ENCODE measurements at places on chromosomes 6 and 20.

GRCh38 chr6:27138837-27139755 lies 108.4 kb upstream of the PRSS16 start:
- peak; percentile 41 for DNase-seq

DNA sequence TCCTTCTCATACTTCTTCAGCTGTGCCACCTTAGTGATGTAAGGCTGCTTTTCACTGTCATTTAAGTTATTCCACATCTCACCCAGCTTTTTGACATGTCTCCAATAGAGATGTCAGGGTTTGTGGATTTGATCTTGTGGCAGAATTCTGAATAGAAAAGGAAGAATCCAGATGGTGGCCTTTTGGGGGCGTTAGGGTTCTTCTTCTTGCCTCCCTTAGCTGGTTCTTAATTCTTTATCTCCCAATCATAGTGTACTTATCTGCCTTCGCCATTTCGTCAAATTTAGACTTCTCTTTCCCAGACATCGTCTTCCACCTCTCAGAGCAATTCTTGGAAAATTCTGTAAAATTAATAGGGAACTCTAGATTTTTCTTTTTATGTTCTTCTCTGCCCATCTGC lies 422.9 kb downstream of the GJA1 start:
- no peak for DNase-seq

DNA sequence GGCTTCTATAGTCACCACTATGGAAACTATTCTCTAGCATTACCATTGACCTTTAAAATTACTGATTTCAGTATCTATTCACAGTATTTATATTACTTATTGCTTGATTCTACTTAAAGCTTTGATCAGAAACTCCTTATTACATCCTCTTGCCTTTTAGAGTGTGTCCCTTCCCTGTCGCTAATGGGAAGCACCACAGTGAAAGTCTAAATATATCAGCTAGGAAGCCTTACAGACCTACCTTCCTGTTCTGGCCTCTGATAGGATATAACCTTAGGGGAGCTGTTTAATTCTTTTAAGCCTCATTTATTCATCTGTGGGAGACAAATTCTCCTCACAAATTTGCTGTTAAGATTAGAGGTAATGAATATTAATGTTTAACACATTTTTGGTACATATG lies 122.7 kb downstream of the ADGRB3 start:
- DNase-seq: no peak

- DNase-seq: no peak
These were observed 24.5 kb upstream of the RPP40 start for GRCh38 chr6:5028301-5028700.

GRCh38 chr6:12081771-12082170 lies 69.7 kb downstream of the HIVEP1 start:
- DNase-seq: no peak

GRCh38 chr6:69775585-69775849 lies 21.3 kb downstream of the LMBRD1 start:
- no peak for DNase-seq

- DNase-seq: no peak
These were observed 567 bp downstream of the HS3ST5 start for GRCh38 chr6:114342086-114342825.

DNA sequence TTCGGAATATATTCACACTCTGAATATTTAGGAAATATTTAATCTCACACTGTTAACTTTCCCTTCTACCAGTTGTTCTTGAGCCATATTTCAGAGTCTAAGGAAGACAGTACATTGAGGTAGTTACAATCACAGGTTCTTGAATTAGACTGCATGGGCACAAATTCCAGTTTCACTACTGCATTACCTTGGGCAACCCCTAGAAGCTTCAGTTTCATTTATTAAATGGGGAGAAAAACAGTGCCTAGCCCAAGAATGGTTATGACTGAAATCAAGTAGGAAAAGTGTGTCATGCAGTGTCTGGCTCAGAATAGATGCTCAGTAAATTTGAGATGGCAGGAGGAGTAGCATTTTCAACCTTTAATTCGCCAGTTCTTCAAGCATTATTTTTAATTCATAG lies 124.5 kb upstream of the SAMD5 start:
- no peak for DNase-seq

GRCh38 chr6:125922322-125922860 lies 34.2 kb upstream of the HINT3 start:
- no peak for DNase-seq

GRCh38 chr6:156420172-156420993 lies 356.8 kb upstream of the ARID1B start:
- DNase-seq: no peak

GRCh38 chr6:68572525-68572924 lies 62.6 kb upstream of the ADGRB3 start:
- no peak for DNase-seq

DNA sequence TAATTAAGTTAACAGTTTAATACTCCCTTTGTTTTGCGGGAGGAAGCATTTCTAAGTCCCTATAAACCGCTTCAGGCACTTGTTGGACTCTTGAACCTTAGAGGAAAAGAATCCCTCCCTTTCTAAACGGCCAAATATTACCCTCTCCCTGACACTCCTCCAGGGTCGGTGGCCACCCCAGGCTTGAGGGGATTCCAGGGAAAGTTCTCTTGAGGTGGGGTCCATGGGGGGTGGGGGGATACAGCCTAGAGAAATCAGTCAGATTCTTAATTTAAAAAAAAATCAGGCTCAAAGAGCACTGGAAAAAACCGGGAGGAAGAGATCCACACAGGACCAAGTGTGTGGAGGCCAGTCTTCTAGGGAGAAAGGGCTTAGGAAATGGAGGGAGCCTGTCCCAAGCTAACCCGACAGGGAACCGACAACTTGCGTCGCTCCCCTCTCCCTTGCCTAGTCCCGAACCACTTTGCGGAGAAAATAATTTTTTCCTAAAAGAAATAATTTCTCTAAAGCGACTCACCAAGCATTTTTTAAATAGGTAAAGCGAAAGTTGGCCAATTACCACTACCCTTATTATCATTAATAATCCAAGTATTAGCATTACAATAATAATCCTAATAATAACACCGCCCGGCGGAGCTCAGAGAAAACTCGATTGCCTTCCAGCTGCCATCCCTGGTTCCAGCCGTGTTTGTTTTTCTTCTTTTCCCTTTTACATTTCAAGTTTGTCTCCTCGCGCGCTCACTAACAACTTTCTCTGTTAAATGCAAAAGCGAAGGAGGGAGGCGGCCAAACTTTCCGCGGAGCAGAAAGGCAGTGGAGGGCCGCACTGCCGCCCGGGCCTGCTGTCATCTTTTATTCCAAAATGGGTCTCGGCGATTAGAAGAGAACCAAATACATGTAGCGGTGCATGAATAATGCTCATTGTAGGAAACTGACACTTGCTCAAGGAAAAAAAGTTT lies 4.8 kb downstream of the NR2E1 start:
- no peak for DNase-seq

DNA sequence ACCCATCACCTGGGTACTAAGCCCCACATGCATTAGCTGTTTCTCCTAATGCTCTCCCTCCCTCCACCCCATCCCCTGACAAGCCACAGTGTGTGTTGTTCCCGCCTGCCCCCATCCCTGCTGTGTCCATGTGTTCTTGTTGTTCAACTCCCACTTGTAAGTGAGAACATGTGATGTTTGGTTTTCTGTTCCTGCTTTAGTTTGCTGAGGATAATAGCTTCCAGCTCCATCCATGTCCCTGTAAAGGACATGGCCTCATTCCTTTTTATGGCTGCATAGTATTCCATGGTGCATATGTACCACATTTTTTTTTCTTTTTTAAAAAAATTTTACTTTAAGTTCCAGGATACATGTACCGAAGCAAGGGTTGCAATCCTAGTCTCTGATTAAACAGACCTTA lies 76.7 kb downstream of the RNF217 start:
- no peak for DNase-seq

- DNase-seq: no peak
These were observed 636.6 kb upstream of the MAN1A1 start for GRCh38 chr6:119985952-119986736.

DNA sequence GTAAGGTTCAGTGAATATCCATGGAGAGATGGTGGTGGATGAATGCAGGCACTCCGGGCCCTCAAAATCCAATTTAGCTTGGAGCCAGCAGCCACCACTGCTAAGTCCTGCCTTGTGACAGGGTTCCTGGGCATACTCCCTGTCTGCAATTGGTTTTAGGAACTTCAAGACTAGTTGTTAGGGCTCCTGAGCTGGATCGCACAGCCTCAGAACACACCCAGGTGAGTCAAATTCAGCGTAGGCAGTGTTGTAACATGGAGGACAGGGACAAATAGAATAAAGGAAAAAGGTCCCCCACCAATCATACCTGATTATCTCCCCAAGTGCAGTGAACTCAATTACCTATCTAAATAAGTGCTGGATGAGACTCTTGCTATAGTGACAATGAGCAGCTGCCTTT lies 74.6 kb downstream of the PERP start:
- DNase-seq: no peak

- no peak for DNase-seq
These were observed 192.6 kb downstream of the NRN1 start for GRCh38 chr6:5814116-5814515.

DNA sequence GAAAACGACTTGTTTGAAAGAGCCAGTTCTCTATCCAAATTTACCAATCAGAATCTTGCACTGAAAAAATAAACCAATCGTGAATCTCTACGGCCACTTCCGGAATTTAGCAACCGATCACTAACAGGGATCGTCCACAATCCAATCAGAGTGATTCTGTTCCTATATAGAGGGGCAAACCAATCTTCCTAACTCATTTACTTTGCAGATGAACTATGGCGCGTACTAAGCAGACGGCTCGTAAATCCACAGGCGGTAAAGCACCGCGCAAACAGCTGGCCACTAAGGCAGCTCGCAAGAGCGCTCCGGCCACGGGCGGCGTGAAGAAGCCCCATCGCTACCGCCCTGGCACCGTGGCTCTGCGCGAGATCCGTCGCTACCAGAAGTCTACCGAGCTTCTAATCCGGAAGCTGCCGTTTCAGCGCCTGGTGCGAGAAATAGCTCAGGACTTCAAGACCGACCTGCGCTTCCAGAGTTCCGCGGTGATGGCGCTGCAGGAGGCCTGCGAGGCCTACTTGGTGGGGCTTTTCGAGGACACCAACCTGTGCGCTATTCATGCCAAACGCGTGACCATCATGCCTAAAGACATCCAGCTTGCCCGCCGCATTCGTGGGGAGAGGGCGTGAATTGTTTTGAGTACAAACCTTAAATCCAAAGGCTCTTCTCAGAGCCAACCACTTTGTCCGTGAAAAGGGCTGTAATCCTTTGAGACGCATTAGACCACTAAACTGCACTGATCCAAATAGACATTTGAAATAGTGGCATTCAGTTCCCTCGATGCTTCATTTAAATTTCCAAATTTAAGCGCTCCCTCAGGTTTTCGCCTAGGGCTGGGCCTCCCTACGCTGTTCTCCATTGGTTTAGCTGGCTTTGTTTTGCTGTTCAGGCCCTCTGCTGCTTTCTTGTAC lies 138.0 kb downstream of the HFE start:
- DNase-seq: no peak

DNA sequence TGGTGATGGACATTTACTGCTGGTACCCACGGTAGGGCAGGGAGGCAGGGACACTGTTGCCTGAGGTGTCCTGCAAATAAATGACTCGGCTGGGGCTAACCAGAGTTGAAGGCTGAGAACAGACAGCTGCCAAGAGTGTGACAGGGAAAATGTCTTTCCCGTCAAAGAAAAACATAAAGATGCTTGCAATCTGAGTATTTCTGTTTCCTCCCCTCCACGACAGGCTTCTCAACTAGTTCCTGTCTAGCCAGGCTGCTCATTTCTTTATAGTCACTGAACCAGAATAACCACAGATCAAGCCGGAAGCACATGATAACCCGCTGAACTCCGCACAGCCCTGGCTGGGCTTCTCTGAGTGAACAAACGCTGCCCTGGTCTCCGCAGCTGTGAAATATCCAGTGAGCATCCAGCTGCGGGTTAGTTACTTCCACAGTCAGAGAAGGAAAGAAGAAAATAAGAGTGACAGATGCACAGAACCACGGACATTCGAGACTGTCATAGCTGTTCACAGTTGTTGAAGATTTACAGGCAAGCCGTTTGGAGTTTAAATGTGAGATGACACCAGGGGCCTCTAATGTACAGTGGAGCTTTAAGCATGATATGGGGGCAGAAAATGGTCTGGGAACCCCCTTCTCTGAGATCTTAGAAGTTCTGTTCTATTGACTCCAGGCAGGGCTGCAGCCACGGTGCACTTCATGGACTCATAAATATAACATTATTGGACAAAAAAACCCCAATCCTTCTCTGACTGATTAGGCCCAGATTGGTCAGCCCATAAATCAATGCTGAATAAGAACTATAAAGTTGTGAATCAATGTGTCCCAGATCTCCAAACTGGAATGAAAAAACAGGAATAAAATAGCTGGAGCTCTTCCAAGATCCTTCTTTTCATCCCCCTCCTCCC lies 299.9 kb upstream of the SUPT3H start:
- no peak for DNase-seq

DNA sequence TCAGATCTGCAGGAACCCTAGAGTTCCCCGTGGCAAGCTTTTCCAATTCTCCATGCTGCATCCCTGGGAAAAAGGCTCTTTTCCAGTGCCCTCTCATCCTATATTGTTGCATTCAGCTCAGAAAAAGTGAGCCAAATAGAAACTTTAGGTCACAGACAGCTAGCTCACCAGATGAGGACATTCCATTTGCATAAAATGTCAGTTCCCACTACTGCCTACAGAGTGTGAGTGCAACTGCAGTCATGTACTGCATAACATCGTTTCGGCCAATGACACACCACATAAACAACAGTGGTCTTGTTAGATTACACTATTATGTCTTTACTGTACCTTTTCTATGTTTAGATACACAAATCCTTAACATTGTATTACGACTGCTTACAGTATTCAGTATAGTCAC lies 8.6 kb downstream of the HS3ST5 start:
- no peak for DNase-seq

GRCh38 chr6:41836660-41837052 lies 49.2 kb downstream of the TOMM6 start:
- no peak for DNase-seq

- no peak for DNase-seq
These were observed 258.6 kb downstream of the LAMA2 start for GRCh38 chr6:129141499-129141898.

DNA sequence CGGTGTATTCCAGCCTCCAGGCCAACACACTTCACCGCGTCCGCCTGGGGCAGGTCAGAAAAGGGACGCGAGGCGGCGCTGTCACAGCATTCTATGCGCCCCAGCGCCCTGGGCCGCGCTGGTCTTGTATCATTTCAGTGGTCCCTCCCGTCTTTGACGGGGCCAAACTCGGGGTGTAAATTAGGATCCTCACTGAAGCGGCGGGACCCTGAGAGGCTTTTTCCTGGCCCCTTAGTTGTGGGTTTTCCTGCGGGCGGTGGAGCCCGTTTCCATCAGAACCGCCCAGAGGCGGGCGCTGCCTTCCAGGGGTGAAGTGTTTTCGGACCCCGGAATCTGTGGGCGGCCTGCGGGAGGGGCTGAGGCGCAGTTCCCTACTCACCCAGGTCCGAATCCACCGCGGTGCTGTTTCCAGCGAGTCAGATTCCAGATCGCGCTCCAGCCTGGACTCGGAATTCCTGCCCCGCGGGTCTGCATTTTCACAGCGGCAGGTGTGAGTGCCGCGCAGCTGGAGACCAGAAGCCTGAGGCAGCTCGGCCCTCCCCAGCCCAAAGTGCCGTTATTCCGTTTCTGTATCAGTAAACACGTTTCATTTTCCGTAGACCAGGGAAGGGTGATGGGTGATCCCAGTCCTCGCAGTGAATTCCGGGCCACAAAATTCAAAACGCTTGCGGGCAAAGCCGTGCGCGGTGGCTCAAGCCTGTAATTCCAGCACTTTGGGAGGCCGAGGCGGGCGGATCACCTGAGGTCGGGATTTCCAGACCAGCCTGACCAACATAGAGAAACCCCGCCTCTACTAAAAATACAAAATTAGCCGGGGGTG lies 3.9 kb upstream of the MICB start:
- peak; percentile 67 for DNase-seq

Data from activated T-helper 9 cell treated with anti-CD3 and anti-CD28 coated beads, Interleukin-2, amount 50 U/mL, for 16 hours (primary cell).